ENCODE measurements at places on chromosomes 4 and X. TPM values are rescaled to one million over a fixed set of nuclear protein-coding genes. Genes with fewer than 3 reads are reported as not detected.

- DNase-seq, result no peak
These were observed 121.1 kb upstream of the PPARGC1A start for GRCh38 chr4:24010994-24011393.

DNA sequence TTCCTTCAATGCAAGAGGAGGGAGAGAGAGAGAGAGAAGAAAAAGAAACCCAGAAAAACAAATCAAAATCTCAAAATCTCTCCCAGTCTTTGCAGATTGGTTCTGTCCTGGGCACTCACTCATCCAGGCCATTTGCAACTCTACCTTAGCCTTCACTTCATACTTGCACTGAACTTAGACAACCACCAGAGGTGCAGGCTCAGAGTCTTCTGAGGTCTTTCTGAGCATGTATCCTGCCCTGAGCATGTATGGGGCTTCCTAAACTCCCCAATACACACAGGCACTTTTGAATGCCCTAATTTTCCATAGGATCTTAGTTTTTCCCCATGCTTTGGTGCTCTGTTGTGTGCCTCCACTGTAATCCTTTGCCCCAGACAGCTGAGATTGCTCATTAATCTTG, 2.9 kb downstream of the CFI start:
- no peak for DNase-seq

DNA sequence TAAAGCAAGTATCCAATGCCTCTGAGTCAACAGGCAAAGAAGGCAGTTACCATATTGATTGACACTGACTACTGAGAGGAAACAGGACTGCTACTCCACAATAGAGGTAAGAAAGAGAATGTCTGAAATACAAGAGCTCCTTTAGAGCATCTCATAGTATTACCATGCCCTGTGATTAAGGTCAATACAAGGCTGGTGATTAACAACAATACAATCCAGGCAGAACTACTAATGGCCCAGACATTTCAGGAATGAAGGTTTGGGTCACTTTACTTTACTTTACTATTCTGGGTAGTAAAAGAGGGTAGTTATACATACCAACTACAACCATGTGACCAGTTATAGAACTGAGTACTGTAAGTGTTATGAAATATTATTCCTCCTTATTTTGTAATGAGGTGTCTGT, 44.5 kb downstream of the BRWD3 start:
- DNase-seq, result no peak

GRCh38 chr4:131366714-131367113, 1782.4 kb upstream of the PCDH10 start:
- DNase-seq, result no peak

DNA sequence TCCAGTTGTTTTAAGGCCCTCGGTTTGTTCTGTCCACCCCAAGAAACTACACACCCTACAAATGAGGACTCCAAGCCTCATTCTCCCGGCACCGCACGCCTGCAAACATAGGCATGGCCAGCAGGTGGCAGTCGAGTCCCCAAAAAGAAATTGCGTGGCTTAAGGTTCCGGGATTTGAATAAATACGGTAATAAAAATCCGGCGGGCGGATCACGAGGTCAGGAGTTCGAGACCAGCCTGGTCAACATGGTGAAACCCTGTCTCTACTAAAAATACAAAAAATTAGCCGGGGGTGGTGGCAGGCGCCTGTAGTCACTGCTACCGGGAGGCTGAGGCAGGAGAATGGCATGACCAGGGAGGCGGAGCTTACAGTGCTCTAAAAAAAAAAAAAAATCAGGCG, 21.8 kb upstream of the CSF2RA start:
- peak; percentile 91 for DNase-seq

- DNase-seq, result no peak
These were observed 161.3 kb downstream of the RTL9 start for GRCh38 chrX:110519906-110520452.

- no peak for DNase-seq
These were observed 74.9 kb upstream of the GUCY1A1 start for GRCh38 chr4:155591738-155592143.

- no peak for DNase-seq
These were observed 15.6 kb downstream of the DGKQ start for GRCh38 chr4:957581-958313.

DNA sequence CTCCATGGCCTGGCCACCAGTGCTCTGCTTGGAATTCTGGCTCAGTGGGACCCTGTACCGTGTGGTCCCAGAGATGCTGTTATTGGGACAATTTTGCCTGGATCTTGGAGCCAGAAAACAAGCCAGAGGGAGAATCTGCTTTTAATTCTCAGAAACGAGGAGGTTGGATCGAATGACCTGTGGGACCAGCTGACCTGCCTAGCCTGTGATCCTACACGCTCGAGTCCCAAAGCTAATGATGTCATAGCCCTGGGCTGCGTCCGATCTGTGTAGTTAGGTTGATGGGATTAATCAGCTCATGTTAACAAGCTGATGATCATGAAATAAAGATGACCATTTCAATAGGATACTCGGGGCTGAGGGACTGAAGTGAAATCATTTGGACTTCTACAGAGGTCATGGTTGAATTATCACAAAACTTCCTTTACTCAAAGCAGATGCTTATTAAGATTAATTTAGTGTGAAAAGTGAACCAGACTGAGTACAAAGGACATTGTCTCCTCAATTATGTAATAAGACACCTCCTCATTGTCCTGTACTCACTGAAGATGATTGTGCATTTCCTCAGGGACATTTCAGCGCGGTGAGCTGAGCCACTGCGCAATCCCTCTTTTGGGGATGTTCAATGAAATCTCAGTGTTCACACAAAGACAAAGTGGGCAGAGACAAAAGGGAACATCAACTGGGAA, 51.9 kb upstream of the STX18 start:
- DNase-seq, result no peak

DNA sequence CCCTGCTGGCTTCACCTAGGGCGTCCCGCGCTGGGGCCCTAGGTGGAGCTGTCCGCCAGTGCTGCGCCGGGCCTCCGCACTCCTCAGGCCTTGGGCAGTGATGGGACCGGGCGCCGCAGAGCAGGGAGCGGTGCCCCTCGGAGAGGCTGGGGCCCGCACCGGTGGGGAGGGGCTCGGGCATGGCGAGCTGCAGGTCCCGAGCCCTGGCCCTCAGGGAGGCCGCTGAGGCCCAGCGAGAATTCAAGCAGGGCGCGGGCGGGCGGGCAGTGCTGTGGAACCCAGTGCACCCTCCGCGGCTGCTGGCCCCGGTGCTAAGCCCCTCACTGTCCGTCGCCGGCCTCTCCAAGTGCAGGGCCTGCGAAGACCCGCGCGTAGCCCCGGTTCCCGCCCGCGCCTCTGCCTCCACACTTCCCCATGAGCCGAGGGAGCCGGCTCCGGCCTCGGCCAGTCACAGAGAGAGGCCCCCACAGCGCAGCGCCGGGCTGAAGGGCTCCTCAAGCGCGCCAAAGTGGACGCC, 565.1 kb upstream of the NDST4 start:
- DNase-seq, result no peak

- DNase-seq, result no peak
These were observed 24.4 kb downstream of the SYAP1 start for GRCh38 chrX:16743604-16744325.

DNA sequence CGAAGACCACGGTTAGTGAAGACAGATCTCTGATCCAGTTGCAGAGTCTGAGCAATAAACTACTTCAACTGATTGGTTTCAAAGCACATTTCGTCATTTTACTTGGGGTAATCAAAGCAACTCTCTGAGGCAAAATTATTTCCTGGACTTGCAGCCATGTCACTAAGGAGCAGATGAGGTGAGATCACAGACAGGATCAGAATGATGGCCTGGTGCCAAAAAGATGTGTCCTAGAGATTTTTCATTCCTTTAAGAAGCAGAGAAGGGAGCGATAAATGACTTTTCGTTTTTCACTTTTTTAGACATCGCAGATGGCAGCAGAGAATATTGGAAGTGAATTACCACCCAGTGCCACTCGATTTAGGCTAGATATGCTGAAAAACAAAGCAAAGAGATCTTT, 83.9 kb downstream of the PTTG2 start:
- no peak for DNase-seq

RAB9B gene
- total RNA-seq, result 0.44 TPM

TMPRSS11B gene
- total RNA-seq, result not detected

SSX2B gene
- not detected for total RNA-seq

SMIM10 gene
- total RNA-seq, result 0.19 TPM

RAP2C gene
- total RNA-seq, result 41.2 TPM

MAGEB17 gene
- not detected for total RNA-seq

SMPX gene
- not detected for total RNA-seq

CORIN gene
- 0.56 TPM for total RNA-seq

ZNF732 gene
- not detected for total RNA-seq
